ENCODE measurements at places on chromosomes 2 and 18.
A peak's percentile ranks its signal among the peaks of the same experiment; 100 is the strongest.

- no peak for DNase-seq
Observed at GRCh38 chr2:70671092-70671675, 96.8 kb downstream of the ADD2 start.

DNA sequence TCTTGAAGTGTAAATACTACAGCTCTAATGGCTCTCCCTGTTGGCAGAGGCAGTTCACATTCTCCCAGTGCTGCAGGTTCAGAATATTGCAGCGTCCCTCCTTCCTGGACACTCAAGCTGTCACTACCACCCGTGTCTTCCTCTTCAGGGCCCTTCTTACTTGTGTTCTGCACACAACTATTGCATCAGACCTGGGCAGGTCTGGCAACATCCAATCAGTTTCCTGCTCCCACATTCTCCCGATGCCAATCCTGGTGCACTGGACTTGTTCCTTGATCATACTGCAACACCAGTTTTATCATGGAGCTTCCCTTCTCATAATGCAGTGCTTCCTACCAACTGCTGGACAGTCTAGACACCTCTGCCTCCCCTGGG is 161.5 kb downstream of the CAPN13 start:
- DNase-seq, result no peak

- DNase-seq, result no peak
Observed at GRCh38 chr2:117850015-117850414, 35.5 kb downstream of the DDX18 start.

DNA sequence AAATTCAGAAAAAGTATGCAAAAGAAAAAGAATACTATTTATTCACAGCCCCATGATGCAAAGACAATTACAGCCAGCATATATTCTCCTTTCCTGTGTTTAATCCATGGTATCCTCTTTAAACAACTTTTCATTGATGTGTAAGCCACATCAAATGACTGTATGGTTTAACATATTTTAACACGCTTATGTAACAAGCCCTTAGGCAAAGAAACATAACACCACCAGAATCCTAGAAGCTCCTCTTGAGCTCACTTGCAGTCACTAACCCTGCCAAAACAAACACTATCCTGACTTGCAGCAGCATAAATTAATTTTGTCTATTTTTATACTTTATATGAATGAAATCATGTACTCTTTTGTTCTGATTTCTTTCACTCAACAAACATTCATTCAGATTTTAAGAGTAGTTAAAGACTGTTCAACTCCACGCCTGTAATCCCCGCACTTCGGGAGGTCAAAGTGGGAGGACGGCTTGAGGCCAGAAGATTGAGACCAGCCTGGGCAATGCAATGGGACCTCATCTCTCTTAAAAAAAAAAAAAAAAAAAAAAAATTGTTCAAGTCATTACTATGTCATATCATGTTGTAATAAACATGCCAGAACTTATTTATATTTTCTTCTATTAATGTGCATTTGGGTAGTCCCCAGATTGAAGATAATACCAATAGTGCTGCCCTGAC is 226.3 kb downstream of the NBAS start:
- no peak for DNase-seq

DNA sequence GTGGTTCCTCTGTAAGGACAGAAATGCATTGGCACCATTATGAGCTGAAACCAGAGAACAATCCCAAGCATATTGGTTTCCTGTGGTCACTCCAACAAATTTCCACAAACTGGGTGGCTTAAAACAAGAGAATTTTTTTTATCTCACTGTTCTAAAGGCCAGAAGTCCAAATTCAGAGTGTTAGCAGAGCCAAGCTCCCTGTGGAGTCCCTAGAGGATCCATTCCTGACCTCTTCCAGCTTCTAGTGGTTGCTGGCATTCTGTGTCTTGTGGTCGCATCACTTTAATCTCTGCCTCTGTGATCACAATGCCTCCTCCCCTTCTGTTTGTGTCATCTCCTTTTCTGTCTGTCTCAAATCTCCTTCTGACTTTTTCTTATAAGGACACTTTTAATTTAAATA is 380.3 kb downstream of the NYAP2 start:
- DNase-seq, result no peak

DNA sequence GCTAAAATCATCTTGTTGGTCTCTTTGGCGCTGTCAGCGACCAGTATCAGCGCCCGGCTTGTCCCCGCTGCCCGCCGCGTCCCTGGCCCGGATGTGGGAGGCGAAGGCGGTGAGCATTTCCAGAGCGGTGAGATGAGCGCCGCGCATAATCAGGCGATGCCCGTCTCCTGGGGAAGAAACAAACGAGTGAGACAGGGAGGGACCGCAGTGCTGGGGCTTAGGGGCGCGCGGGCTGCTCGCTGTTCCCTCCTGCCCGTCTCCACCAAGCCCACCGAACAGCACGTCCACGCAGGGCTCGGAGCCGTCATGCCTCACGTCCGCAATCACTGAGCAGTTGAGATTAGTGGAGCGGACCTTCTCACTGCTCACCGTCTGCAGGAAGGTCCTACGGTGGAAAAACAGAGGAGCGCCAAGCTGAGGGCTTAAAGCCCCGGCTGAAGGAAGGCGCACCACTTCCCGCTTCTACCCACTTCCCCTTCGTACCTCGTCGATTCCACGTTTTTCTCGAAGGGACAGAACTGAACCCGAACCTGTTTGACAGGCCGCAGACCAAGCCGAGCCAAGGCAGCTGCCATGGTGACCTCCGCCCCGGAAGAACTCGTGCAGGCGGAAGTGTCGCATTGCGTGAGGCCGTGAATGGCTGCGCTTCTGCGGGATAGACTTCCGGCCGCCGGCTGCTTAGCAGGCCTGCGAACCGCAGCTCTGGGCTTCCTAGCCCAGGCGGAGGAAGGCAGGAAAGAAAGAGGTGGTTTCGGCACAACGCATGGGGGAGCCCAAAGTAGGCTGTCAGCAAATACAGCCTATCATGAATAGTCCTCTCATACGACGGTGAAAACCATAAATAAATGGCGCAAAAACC is at the start of gene MRPL53:
Gene MRPL53, minus strand, starts transcription at position 595 of the 859 bp plus-strand sequence. Its CDS starts 20 bp downstream, at position 575.
- DNase-seq, result peak; percentile 79

DNA sequence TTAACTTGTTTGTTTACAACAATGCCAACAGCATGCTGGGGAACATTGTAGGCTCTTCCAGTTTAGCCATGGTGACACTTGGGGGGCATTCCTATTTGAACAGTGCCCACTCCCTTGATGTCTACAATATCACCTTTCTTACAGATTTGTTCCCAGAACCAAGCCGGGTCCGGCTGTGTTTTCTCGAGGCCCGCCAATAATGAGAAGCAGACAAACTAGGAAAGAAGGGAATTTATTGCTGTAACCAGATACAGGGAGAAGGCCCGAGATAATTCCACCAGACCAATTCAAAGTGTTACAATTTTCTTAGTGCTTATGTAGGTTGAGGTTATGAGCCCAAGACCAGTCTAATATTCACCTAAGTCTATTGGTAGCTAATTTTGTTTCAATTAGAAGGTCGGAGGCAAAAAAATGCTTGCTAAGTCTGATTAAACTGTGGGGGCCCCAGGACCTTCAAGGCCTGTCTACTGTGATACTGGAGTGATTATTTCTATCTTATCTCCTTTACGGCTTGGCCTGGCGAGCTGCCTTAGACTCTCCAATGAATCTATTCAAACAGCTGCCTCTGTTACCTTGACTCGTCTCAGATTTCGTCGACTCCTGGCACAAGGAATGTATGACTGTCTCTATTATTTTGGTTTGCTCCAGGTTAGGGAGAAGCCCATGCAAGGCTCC is 59.1 kb upstream of the PSME4 start:
- no peak for DNase-seq

GRCh38 chr2:137828624-137829023 is 135.6 kb upstream of the HNMT start:
- no peak for DNase-seq

DNA sequence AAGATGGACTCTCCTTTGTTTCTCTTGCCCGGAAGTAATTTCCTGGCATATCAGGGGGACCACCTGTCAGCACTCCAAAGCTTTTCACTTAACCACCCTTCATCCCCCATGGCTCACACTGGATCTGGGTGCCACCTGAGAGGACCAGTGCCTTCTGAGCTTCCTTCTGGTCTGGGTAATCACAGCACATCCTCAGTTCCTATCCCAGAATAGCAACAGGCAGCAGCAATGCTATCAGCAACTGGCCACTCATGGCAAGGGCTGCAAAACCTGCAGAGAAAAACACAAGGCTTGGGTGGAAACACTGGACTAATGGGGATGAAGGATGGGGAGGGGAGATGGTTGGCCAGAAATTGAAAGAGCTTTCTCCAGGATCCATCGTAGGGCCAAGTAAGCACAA is 59.9 kb upstream of the STPG4 start:
- no peak for DNase-seq

- DNase-seq, result no peak
Observed at GRCh38 chr2:162747021-162747420, 91.5 kb downstream of the KCNH7 start.

- no peak for DNase-seq
Observed at GRCh38 chr2:139876321-139876720, 1096.1 kb upstream of the NXPH2 start.

- DNase-seq, result peak; percentile 1
Observed at GRCh38 chr18:3703732-3704176, 253.8 kb downstream of the TGIF1 start.

DNA sequence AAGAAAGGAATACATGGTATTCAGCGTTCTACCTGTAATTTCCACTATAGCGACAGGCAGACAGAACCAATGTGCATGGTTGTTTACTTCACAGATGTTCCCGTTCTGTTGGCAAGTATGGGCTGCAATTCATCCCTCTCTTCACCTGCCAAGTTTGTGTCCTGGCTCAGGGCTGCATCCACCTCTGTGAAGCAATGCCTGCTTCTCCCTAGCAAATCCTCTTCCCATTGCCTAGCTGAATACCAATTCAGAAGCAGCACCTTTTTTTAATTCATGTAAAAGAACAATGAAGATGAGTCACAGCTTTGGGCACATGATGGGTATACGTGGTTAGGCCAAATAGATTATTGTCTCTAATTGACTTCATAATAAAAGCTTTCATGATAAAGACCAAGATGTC is 54.7 kb upstream of the LRATD1 start:
- DNase-seq, result no peak

DNA sequence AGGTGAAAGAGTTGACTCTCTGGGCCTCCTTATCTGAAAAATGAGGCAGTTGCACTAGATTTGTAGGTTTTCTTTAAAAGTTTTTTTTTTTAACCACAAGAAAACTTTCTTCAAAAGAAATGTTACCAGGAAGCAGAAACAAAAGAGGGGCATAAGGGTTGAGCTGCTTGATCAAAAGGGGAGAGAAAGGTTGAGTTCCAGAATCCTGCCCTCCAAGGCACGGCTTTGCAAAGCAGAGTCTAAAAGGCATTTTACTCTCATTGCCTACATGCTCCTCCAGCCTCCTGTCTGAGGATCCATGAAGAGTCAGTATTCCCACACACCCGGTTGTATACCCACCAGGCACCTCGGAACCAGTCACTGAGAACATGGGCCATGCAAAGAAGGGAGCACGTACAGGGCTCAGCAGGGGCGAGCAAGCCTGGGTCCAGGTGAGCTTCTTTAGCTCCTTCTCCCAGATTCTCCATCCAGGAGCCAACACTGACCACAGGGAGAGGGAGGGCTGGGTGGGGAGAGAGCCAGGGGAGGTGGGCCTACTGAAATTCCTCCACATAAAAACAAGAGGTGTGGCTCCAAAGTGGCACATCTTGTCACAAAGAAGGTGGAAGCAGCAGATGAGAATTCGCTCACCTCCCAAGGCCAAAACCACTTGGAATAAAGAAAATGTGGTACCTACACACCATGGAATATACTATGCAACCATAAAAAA is 116.0 kb upstream of the EPC2 start:
- no peak for DNase-seq

- no peak for DNase-seq
Observed at GRCh38 chr2:170298861-170299429, 121.0 kb downstream of the MYO3B start.

- DNase-seq, result no peak
Observed at GRCh38 chr2:22907330-22907729, 477.6 kb upstream of the KLHL29 start.

DNA sequence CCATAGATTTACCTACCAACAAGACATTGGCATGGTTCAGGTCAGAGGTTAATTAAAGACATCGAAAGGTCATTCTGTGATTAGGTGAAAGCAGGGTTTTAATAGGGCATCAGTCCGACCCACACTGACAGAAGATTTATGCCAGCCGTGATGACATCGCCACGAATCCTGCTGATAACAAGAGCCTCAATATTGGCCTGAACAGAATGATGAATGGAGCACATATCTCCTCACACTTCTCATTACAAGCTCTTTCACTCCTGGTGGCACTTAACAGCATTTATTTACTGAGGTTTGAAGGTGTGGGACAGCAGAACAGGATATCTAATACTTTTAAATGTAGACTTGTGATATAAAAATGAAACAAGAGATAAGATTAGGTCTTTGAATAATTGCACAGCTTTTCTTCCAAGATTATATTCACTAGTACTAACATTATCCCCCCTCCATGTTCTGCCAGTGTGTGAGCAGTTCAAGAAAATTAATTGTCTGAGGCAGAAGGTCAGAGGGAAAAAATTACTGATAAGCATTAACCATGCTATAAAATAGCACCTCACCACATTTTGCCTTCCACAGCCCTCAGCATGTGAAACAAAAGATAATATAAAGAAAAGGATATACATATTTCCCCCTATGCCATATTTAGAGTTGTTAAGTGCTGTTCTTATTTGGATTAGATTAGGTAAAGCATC is 23.1 kb upstream of the INSIG2 start:
- no peak for DNase-seq

GRCh38 chr2:54634021-54634420 is 89.4 kb upstream of the EML6 start:
- DNase-seq, result no peak

- DNase-seq, result no peak
Observed at GRCh38 chr18:13394801-13395200, 176.2 kb downstream of the LDLRAD4 start.

GRCh38 chr2:19764998-19765397 is 136.8 kb downstream of the TTC32 start:
- DNase-seq, result no peak

GRCh38 chr2:194128810-194129209 is 1528.2 kb upstream of the SLC39A10 start:
- DNase-seq, result no peak

DNA sequence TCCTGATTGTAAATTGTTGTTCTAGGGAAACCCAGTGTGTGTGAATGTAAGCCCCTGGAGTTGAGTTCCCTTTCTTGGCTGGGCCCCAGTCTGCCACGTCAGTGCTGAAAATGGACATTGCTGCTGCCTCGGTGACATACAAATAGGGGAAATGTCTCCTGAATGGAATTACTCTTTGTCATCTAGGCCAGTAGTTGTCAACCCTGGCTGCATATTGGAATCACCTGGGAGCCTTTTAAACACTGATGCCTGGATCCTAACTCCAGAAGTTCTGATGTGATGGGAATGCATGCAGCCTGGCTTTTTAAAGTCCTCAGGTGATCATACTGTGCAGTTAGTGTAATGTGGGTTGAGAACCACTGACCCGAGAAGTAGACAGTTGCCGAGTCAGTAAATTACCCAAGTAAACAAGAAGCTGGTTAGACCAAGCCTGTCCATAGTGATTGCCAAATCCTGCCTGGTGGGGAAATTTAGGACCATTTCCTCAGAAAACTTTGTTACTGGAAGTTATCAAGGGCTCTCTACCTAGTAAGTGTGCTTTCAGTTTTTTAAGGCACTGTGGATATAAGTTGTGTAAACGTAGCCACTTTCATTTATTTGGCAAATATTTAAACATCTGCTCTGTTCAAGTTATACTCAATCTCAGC is 27.6 kb upstream of the IL1R1 start:
- DNase-seq, result no peak

All from GOT3 (cell line).